ENCODE measurements at places on chromosomes 1 and 21.

- no peak for DNase-seq
Measured at GRCh38 chr1:30933874-30934252, 25.3 kb upstream of the SDC3 start.

- no peak for DNase-seq
Measured at GRCh38 chr1:181630398-181630797, 147.1 kb downstream of the CACNA1E start.

GRCh38 chr1:63773815-63774616 is at the start of gene ROR1:
ROR1 (plus strand) TSS chr1:63774017.
- peak; percentile 80 for DNase-seq

GRCh38 chr21:38496224-38496623 is 2.1 kb downstream of the ERG start:
- no peak for DNase-seq

DNA sequence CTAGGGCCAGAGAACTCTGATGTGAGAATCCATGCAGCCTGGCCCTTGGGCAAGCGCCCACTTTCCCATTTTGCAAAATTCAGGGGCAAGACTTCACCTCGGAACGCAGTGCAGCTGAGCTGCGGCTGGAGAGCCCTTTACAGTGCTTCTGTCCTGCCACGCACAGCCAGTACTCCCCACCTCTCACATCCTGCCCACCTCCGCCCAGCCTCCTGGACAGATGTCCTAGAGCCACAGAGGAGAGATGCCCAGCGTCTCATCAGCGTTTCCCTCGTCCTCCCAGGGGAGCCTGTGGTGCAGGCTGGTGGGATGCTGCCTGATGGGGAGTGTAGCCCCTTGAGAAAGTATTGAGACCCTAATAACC is 29.6 kb downstream of the RUNX3 start:
- DNase-seq: no peak

GRCh38 chr1:114010433-114011184 is 31.3 kb downstream of the OLFML3 start:
- DNase-seq: no peak

DNA sequence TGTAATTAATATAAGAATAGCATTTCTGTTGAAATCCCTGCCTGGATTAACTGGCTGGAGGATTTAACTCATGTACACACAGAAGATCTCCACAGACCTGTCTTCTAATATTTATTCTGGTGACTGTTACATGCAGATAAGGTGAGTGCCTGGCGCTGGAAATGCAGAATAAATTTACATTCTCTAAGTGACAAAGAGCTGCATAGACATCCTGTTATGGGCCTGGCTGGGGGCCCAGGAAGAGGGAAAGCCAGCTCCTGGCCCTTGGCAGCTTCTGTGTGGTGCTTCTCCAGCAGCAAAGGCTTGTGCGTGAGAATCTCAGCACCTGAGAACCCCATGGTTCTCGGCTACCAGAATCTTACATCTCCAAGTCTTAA is 446.6 kb downstream of the PTPRU start:
- DNase-seq: no peak

- DNase-seq: no peak
Measured at GRCh38 chr1:78958711-78959110, 47.8 kb downstream of the ADGRL4 start.

- no peak for DNase-seq
Measured at GRCh38 chr1:24156542-24157260, 13.8 kb upstream of the IL22RA1 start.

GRCh38 chr1:157992031-157992832 is 1.2 kb upstream of the KIRREL1 start:
- peak; percentile 74 for DNase-seq

DNA sequence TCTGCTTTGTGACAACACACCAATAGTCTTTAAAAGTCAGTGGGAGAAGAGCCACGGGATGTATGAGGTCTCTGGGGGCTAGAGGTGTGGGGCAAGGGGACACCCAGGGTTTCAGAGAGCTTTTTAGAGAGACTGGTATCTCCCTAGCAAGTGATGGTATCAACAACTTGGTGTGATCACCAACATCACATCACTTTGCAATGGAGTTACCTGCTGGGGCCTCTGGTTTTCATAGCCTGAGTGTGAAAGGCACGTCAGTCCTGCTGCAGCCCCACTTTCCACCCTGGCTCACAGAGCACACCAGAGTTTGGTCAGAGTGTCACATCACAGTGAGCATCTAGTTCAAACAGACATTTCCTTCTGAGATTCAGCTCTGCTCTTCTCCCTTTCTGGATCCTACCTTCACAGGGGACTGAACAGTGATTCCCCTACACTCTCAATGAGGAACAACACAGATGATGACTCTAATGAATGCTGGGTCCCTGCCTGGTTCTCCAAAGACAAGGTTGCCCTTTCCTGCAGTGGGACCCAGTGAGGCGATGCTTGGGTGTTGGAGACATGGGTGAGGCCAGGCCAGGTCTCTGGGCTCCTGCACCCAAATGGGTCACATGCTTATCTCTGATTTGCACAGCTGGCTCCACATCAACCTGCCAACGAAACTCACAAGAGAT is 2.0 kb upstream of the MAN1C1 start:
- DNase-seq: no peak

GRCh38 chr1:197572169-197572568 is 203.1 kb downstream of the DENND1B start:
- DNase-seq: no peak

DNA sequence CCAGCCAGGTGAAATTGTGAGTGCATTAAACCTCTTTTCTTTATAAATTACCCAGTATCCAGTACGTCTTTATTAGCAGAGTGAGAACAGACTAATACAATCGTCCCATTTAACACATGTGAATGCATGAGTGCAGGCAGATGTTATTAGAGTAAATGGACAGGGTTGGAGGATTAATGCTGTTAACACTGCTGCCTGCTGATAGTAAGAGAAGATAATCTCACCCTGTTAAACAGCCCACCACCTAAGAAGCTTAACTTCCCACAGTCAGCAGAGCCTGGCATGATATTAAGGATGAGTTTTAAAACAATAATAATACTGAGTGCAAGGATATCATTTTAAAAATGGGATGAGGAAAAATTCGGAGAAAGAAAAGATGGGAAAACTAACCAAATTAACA is 181.4 kb upstream of the LHX8 start:
- no peak for DNase-seq

DNA sequence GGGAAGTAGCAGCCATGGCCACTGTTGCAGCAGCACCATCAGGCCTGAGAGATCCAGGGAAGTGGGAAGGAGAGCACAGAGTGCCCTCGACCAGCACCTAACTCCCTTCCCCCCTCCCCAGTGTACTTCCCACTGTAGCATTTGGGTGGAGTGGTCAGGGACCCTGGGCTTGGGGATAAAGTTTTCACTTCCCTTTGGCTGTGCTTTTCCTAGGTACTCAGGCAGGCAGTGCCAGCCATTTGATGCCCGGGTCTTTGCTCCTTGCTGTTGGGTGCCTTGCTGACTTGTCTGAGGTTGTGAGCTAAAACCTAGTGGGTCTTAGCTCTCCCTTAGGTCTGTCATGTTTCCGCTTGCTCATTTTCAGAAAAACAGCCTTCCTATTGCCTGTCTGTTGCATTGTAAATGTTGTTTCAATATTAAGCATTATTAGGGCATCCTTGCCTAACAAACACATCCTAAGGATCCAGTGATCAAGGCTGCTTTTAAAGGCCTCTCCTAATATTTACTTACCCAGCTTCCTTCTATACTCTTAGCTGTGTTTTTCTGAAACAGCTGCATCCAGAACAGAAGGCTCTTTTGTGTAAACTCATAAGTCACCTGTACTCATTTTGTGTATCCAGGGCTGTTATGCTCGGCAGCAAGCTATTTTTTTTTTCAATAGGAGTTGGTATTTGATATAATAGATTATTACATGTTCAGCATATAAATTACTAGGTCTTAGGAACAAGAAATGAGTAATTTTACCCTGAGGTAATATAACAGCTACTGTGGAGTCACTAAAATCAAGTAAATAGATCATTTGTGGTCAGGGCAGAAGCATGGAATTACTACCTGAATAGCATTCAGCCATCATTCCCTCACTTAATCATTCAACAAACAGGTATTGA is 418.6 kb upstream of the PROX1 start:
- no peak for DNase-seq

GRCh38 chr21:37372951-37373350 is 6.4 kb downstream of the DYRK1A start:
- no peak for DNase-seq

GRCh38 chr1:44820328-44821239 is 12.3 kb downstream of the BTBD19 start:
- peak; percentile 18 for DNase-seq

DNA sequence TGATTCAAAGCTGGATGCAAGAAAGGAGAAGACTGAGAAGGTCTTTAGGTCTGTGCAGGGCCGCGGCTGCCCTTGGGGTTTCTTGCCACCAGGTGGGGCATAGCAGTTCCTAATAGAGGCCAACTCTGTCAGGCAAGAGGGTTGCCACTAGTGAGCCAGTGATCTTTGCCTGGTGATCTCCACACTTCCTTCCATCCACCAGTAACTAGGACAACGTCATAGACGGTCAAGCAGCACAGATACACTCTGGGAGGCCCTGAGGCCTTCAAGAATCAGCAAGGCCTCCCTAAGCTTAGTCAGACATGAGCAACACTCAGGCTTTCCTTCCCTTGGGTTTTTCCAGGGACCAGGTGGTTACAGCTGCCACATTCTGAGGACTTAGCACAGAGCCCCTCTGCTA is 32.9 kb upstream of the ATP2B4 start:
- DNase-seq: no peak

GRCh38 chr1:202578001-202578504 is 132.2 kb downstream of the SYT2 start:
- no peak for DNase-seq

DNA sequence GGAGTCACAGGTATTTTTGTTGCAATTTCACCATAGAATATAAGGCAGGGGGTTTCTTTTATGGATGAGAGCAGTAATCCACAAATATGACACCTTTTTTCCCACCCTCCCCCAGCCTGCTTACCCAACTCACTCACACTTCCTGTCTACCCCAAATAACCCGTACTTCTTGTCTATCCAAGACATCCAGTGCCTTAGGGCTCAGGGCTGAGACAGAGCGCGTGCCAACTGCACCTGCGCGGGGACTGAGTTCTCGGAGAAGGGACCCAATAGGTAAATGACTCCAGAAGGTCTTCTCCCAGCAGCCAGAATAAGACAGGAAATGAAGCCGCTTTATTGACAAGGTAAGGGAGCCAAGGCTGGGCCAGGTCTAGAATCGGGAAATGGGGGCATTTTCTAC is 369.1 kb downstream of the SIPA1L2 start:
- no peak for DNase-seq

GRCh38 chr1:211420389-211420788 is 71.6 kb downstream of the RD3 start:
- DNase-seq: no peak

GRCh38 chr1:244235157-244235556 is 184.1 kb downstream of the ZBTB18 start:
- DNase-seq: no peak

- DNase-seq: no peak
Measured at GRCh38 chr1:9600861-9601834, 12.4 kb downstream of the TMEM201 start.

DNA sequence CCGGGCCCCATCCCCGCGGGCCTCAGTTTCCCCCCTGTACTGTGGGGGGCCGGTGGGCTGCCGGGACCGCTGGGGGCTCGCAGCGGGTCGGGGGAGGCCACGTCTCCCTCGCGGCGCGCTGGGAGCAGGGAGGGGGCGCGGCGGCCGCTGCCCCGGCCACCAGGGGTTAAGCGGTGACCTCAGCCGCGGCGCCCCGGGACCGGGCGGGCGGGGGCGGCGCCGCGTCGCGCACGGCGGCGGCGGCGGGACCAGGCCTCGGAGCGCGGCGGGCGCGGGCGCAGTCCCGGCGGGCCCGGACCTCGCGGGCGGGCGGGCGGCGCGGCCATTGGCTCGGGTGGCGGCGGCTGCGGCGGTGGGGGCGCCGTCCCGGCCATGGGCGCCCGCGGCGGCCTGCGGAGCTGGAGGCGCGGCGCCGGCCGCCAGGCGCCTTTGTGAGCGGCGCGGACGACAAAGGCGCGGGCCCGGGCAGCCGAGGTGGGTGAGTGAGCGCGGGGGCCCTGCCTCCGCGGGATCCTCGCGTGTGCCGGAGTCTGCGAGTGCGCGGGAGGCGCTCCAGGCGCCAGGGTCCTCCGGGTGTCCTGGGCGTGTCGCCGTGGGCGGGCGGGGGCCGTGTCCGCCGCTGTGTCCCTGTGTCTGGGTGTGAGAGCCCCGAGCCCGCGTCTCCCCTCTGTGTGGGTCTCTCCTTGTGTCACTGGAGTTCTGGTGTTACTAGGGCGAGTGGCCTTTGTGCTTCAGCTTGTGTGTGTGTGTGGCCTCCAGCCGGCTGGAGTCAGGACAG is at the start of gene ARHGEF10L:
Gene ARHGEF10L (plus strand): TSS at position 222 of the 778 bp plus-strand sequence. CDS start 40,898 bp downstream, outside the sequence.
- peak; percentile 42 for DNase-seq

- peak; percentile 74 for DNase-seq
Measured at GRCh38 chr21:30306884-30307283, 13.2 kb downstream of the KRTAP26-1 start.

- DNase-seq: no peak
Measured at GRCh38 chr1:4219826-4220225, 319.8 kb upstream of the C1orf174 start.

- no peak for DNase-seq
Measured at GRCh38 chr21:34018185-34018584, 55.2 kb upstream of the MRPS6 start.

GRCh38 chr1:55572878-55573734 is 357.9 kb upstream of the USP24 start:
- no peak for DNase-seq

DNA sequence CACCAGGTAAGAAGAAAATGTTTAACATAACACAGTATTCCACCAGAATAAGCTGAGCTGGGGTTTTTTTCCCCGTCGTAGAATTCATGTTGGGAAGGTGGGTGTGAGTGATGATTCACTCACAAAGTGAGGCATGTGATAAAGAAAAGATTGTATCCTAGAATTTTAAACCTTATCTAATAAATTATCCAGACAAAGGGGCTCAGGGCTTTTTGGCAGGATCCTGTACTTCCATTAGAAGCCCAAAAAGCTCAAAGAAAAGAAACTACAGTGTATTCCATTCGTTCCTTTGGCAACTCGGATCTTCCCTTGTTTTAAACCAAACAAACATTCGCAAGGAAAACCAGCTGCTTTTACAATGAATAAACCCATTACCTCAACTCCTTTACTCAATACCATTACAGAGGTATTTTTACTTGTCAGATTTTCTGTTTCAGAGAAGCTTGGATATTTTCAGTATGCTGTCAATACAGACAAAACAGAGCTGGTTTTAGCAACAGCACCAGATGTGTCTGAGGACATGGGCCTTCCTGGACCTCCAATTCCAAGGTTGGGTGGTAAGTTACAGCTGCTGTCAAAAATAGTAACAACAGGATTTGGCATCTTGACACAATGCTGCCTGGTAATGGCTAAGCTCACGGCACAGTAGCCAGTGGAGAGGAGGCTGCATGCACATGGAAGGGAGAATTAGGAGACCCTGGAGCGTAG is 159.9 kb upstream of the RUNX1 start:
- DNase-seq: no peak

GRCh38 chr1:6911974-6912373 is 126.7 kb downstream of the CAMTA1 start:
- no peak for DNase-seq

DNA sequence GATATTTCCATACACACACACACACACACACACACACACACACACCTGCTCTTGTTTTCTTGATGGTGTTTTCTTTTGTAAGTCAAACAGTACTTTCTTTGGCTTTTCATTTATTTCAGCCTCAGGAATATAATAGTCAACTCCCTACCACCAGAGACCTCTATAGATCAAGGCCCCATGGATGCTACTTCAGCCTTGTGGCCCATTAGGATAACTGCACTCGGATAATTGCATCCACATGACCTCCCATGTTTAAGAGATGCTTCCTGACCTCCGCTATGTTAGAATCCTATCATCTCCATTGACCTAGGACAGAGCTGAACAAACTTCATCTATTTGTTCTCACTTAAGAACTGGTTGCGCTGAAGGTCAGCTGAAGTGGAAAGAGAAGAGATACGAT is 1094.0 kb upstream of the B3GALT2 start:
- DNase-seq: no peak

Data from thyroid gland (tissue), 4 donors.